Suprapubic skin (tissue), 4 donors: ENCODE measurements at places on chromosomes 1 and 21.

GRCh38 chr1:64841330-64842065, 96.6 kb downstream of the RAVER2 start:
- no peak for DNase-seq
- H3K36me3 ChIP-seq: peaks cover 90% of the 10 kb centered on the region
- H3K27me3 ChIP-seq: no peaks in the 10 kb centered on the region
- no peak overlapping the region for H3K27ac ChIP-seq

DNA sequence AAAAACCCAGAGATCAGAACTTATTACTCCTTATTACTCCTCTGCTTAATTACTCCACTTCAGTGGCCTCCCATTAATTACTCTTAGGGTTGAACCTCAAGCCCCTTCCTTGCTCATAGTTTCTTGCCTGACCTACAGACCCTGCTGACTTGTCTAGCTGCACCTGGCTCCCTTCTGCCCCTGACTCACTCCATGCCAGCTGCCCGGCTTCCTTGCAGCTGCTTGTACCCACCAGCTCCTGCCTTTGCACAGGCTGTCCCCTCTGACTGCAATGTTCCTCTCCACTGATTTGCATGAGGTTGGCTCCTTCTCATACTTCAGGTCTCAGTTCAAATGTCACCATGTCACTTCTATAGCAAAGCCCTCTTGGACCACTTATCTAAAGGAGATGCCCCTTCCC, 1.9 kb upstream of the PTPRU start:
- H3K4me3 ChIP-seq: no peak overlapping the region
- DNase-seq: no peak
- H3K36me3 ChIP-seq: no peaks in the 10 kb centered on the region

- no peak for DNase-seq
- H3K4me1 ChIP-seq: no peaks in the 10 kb centered on the region
- no peak overlapping the region for H3K27ac ChIP-seq
- H3K27me3 ChIP-seq: no peaks in the 10 kb centered on the region
Measured at GRCh38 chr1:60636946-60637345, 445.4 kb upstream of the NFIA start.

DNA sequence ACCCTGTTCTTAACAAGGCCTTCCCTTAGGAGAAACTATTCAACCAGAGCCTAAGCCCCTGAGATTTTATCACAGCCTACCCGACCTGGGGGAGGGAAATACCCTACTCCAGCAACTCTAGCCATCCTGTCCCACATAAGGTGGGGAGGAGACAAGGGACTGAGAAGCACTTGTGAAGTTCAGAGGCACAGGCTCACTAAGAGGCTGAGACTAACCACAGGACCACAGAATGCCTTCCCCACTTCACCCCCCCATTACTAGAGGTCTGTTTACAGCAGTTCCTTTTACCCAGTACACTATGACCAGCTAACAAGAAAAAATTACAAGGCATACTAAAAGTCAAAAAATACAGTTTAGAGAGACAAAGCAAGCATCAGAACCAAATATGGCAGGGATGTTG, 86.8 kb downstream of the TEX35 start:
- no peaks in the 10 kb centered on the region for H3K36me3 ChIP-seq
- H3K27me3 ChIP-seq: no peaks in the 10 kb centered on the region
- H3K4me1 ChIP-seq: no peaks in the 10 kb centered on the region
- H3K4me3 ChIP-seq: no peak overlapping the region
- DNase-seq: no peak
- H3K27ac ChIP-seq: no peak overlapping the region

- H3K4me1 ChIP-seq: peaks cover 3% of the 10 kb centered on the region
- no peaks in the 10 kb centered on the region for H3K36me3 ChIP-seq
- DNase-seq: no peak
Measured at GRCh38 chr1:183687546-183688304, 34.6 kb upstream of the APOBEC4 start.
